ENCODE measurements at places on chromosomes 11 and 22. TPM values are rescaled to one million over a fixed set of nuclear protein-coding genes. Genes with fewer than 3 reads are reported as not detected.

P2RX6 gene
- total RNA-seq = 1.5 TPM

DNA sequence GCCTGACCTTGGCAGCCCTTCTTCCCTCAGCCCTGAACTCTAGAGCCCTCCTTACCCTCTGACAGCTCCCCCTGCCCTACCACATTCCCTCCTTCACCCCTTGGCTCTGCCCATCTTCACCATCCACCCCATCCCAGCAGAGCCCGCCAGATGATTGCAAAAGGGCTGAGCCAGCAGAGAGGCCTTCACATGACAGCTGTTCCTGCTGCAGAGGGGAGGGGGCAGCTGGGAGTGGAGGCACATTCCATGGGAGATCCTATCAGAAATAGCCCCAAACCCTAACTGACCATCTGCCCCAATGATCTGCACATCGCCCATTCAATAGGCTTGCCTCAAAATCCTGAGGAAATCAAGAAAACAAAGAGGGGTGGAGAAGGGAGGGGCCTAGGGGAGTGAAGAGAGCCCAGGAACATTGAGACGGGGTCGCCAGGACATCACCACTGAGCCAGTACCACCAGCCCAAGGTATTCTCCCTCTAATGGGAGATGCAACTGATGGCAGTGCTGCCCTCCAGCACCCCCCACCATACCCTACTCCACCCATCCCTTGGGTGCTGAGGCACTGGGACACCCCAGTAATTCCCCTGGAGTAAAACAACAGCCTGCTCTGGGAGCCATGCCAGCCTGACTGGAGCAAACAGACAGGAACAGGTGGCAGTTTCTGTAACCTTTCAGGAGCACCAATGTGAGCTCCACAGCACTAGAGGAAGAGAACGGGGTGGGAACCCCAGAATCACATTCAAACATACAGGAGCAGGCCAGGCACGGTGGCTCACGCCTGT is 8.0 kb upstream of the AHNAK start:
- peaks cover 31% of the 10 kb centered on the region for H3K4me1 ChIP-seq
- H3K27me3 ChIP-seq = peaks cover 5% of the 10 kb centered on the region
- no peak overlapping the region for H3K4me3 ChIP-seq
- no peak for DNase-seq
- H3K36me3 ChIP-seq = peaks cover under 1% of the 10 kb centered on the region

GRCh38 chr22:26380072-26380830 is 48.8 kb upstream of the ASPHD2 start:
- DNase-seq = no peak
- H3K4me3 ChIP-seq = no peak overlapping the region
- no peak overlapping the region for H3K27ac ChIP-seq
- peaks cover 23% of the 10 kb centered on the region for H3K36me3 ChIP-seq
- peaks cover 5% of the 10 kb centered on the region for H3K27me3 ChIP-seq

DNA sequence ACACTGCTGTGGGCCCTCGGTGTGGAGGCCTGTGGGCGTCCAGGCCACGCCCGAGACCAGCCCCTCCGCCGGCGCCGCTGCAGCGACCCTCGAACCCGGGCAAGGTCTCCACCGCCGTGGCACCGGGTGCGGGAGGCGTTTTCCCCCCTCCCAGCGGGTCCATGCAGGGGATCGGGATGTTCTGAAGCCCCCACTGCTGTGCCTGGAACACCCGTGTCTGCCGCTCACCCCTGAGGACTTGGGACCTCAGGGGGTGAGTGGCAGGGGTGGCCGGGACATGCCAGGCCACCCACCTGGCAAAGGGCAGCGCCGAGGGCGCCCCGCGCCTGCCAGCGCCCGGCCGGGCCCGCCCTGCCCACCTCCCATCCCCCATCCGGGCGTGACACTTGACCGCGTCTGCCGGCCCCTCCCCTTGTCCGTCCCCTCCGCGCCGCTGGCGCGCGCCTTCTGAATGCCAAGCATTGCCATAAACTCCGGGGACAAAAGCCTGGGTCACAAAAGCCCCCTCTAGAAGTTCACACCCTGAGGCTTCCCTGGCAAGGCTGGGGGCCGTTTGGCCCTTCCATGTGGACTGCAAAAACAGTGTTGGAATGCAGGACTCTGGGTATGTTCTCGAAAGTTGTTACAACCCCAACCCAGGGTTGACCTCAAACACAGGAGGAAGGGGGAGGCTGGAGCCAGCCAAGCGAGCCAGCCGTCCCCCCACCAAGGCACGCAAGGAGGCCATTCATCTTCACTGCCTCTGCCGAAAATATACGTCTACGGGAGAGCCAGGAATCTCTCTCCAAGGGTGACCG is 819 bp upstream of the KCNQ1OT1 start:
- DNase-seq = peak; percentile 69
- H3K36me3 ChIP-seq = peaks cover under 1% of the 10 kb centered on the region
- H3K27me3 ChIP-seq = peaks cover 9% of the 10 kb centered on the region
- H3K27ac ChIP-seq = no peak overlapping the region
- peak overlapping the region; percentile 64 for H3K4me3 ChIP-seq

SCGB2A2 gene
- total RNA-seq = not detected

- no peak for DNase-seq
- H3K4me1 ChIP-seq = peaks cover 3% of the 10 kb centered on the region
- H3K27ac ChIP-seq = no peak overlapping the region
- peaks cover 1% of the 10 kb centered on the region for H3K27me3 ChIP-seq
Measured at GRCh38 chr22:32818446-32819115, 17.1 kb downstream of the TIMP3 start.

DNA sequence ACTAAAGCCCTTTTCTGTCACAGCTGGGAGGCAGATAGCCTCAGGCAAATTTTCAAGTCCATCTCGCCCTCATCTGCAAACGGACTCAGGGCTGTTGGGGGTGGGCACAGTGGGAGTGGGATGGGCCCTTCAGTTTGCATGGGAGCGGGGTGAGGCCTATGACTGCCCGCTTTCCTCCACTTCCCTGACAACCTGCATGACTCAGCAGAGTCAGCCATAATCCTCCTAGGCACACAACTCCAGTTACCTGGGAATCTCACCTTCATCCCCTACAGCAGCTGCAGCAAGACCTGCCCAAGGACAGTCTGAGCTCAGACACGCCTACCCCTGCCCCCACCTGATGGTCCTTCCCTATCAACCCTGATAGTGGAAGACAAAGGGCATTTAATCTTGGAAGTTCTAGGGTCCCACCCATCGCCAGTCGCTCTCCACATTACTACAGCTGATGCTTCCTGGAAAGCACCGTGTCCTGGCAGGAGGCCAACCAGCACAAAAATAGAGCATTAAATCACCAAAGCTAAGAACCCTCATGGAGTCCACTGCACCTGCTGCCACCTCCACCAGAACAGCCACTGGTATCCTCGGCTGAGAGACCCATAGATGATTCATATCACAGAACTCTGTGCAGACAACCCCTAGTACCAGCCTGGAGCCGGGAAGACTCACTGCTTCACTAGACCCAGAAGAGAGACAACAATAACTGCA is 319.3 kb downstream of the DCDC1 start:
- H3K4me3 ChIP-seq = no peak overlapping the region
- no peak for DNase-seq
- peaks cover 3% of the 10 kb centered on the region for H3K27me3 ChIP-seq
- no peak overlapping the region for H3K27ac ChIP-seq

DNA sequence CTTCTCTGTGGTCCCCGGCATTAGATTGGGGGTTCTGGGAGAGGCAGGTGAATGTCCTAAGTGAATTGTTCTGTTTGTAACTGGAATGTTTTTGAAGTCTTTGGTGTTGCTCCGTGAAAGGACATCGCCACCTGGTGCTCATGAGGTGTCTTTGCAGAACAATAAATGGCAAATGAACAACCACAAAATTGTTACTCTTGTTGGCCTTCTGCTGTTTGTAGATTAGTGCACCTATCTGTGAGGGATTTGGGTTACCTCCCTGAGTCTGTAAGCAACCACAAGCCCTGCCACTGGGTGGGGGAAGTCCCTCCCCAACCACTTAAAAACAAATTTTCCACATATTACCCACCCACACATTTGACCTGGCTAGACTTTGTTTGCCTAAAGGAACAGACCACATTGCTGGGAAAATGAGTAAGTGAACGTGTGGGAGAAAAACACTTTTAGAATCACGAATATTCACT is 4.7 kb downstream of the MPEG1 start:
- H3K27ac ChIP-seq = no peak overlapping the region
- no peaks in the 10 kb centered on the region for H3K36me3 ChIP-seq
- peak; percentile 42 for DNase-seq
- no peaks in the 10 kb centered on the region for H3K4me1 ChIP-seq
- no peak overlapping the region for H3K4me3 ChIP-seq
- peaks cover 2% of the 10 kb centered on the region for H3K27me3 ChIP-seq

MYO18B gene
- total RNA-seq = 0.25 TPM

DNA sequence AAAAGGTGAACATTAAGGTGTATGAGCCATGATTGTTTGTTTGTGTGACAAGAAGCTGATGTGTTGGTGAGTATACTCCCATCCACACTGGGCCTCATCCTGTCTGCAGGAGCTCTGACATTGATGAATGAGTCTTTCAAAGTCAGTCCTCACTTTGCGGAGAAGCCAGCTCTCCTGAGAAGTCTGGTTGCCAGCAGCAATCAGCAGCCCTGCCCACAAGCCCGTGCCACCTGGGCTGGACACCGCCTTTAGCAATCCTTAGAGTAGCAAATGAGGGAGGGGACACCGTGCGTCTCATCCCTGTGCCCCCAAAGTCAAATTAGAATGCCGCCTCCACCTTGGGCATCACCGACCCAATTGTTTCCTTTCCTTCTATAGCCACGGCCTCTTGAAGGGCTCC is 174.8 kb upstream of the NECTIN1 start:
- no peak for DNase-seq
- H3K4me3 ChIP-seq = no peak overlapping the region
- H3K27me3 ChIP-seq = no peaks in the 10 kb centered on the region
- no peak overlapping the region for H3K27ac ChIP-seq

Measured in glutamatergic neuron (in vitro differentiated cells).